NCI-H226 (cell line): ENCODE measurements at places on chromosomes 13 and 19.

DNA sequence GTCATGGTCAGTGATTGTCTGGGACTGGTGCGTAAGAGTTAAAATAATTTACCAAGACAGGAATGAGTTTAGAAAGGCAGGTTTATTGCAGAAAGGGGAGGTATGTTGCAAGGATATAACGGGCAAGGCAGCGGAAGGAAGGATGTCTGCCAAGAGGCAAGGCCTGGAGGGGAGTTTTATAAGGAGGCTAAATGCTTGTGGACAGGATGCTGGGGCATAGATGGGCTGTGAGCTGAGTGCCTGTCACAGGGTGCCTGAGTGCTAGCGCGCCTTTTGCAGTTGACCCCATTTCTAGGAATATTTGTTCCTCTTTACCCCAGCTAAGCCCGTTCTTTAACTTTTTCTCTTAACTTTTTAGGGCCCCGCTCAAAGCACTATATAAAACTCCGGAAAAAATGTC, 58.7 kb downstream of the TEX26 start:
- no peak for DNase-seq

GRCh38 chr19:7862413-7862951, 11.7 kb downstream of the PRR36 start:
- DNase-seq: no peak

- DNase-seq: no peak
Measured at GRCh38 chr13:41061914-41062837, 867 bp downstream of the WBP4 start.

- DNase-seq: no peak
Measured at GRCh38 chr19:30320466-30320865, 51.7 kb upstream of the ZNF536 start.

DNA sequence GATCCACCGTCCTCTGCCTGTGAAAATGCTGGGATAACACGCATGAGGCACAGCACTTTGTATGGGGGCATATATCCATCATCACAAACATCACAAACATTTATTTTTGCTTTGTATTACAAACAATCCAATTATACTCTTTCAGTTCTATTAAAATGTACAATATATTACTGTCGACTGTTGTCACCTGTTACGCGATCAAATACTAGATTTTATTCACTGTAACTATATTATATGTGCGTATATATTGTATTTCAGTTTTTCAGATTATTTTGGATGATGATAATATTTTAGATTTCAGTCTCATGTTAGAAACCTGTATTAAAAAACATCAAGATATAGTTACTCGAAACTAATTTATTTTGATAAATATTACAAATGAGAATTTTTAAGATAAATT, 998.3 kb downstream of the EFNB2 start:
- DNase-seq: no peak

DNA sequence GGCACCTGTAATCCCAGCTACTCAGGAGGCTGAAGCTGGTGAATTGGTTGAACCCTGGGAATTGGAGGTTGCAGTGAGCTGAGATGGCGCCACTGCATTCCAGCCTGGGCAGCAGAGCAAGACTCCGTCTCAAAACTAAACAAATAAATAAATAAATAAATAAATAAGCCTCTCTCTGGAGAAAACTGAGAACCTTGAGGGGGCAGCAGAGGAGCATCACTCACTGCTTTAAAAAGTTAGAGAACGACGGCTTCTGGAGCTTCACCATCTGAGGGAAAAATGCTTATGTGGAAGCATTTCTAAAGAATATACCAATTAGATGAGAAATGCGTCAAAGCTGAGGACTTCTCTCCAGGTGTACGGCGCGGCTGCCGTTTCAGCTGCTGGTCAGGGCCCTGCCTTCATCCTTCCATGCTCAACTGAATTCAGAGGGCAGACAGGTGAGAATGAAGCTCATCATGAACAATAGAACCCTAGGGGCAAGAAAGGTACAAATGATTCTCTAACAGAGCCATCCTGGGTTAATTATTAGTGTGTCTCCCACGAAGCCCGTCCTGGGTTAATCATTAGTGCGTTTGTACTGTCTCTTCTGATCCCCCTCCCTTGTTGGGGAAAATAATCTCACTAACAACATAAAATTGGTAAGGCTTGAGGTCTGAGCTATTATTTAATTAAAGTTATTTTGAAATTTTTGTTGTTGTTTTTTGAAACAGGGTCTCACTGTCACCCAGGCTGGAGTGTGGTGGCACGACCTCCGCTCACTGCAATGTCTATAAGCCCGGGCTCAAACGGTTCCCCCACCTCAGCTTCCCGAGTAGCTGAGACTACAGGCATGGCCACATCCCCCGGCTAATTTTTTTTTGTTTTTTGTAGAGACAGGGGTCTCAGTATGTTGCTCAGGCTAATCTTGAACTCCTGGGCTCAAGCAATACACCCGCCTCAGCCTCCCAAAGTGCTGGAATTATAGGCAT, 80.1 kb downstream of the IPO5 start:
- peak; percentile 14 for DNase-seq

- DNase-seq: no peak
Measured at GRCh38 chr13:33204130-33204927, 81.2 kb downstream of the STARD13 start.

- DNase-seq: no peak
Measured at GRCh38 chr19:17125728-17126677, 50.4 kb downstream of the MYO9B start.

- peak; percentile 38 for DNase-seq
Measured at GRCh38 chr19:3061182-3062161, 823 bp downstream of the TLE5 start.

GRCh38 chr19:9720541-9720940, 45.6 kb upstream of the ZNF562 start:
- no peak for DNase-seq

- no peak for DNase-seq
Measured at GRCh38 chr13:57673197-57673596, 41.7 kb downstream of the PCDH17 start.

DNA sequence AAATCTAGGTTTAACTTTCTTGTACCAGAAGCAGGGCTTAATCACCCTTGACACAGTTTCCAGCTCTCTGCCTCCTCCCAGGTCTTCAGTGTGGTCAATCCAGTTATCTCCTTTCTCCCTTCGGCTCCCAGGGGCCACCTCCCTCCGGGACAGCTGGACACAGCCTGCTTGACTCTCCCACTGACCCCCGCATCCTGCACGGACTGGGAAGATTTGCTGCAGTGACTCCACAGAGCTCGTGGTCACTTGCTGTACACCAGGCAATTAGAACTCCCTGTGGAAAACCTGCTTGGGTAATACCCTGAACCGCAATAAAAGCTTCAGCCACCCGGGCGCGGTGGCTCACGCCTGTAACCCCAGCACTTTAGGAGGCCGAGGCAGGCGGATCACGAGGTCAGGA, 116.5 kb downstream of the NUFIP1 start:
- no peak for DNase-seq

DNA sequence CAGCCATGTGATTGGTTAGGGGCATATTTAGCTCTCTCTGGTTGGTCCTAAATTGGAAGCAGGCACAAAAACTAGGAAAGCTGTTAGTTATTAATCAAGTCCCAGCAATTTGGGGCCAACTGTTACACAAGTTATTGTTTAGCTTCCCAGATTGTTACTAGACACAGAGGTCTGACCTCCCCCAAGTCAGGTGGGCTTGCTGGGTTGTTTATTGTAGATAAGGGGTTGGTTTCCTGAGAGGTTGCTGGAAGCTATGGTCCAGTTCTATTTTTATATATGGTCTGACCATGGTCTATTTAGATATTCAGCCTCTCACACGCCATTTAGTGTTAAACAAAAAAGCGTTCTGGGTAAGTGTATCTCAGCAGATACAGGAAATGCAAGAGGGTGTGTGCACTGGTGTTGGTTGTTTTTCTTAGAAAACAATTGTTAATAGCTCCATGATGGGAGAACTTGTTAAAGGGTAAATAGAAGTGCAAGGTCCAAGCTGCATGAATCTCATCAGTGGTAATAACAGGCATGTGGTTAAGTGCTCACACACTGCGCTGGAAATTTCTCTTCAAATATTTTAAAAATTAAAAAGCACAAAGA, 150.0 kb downstream of the RAP2A start:
- DNase-seq: no peak

GRCh38 chr13:78625384-78625783, 22.0 kb upstream of the POU4F1 start:
- DNase-seq: no peak

GRCh38 chr19:54877471-54877870, 3.4 kb downstream of the FCAR start:
- DNase-seq: no peak

GRCh38 chr19:30060531-30061222, 118.6 kb downstream of the URI1 start:
- DNase-seq: no peak

GRCh38 chr19:31249217-31249616, 100.0 kb downstream of the TSHZ3 start:
- DNase-seq: no peak

- DNase-seq: no peak
Measured at GRCh38 chr13:32639502-32640105, 53.4 kb downstream of the PDS5B start.

GRCh38 chr19:11373166-11373884, 1.1 kb upstream of the SWSAP1 start:
- no peak for DNase-seq

- no peak for DNase-seq
Measured at GRCh38 chr19:54392105-54392504, 23.2 kb upstream of the TTYH1 start.

GRCh38 chr13:93116809-93117208, 109.8 kb upstream of the GPC6 start:
- DNase-seq: no peak

DNA sequence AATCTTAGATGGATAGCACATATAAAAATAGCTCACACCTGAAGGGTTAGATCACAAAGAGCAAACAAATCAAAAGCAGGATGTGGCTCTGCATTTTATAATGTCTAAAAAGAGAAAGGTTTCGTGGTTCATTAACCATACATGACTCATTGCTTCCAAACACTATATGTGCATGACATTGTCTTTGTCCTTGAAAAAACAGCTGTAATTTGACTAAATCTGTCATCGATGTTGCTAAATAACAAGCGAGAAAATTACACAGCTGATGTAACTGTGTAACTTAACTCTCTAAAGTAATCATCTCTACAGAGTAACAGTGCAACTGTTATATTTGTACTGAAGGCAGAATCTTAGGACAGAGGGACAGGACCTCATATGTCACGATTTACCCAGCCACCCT, 383.1 kb upstream of the GPC6 start:
- peak; percentile 5 for DNase-seq

GRCh38 chr13:101065329-101065728, 351.0 kb downstream of the NALCN start:
- no peak for DNase-seq

- DNase-seq: no peak
Measured at GRCh38 chr13:96428911-96429310, 339.0 kb downstream of the HS6ST3 start.

DNA sequence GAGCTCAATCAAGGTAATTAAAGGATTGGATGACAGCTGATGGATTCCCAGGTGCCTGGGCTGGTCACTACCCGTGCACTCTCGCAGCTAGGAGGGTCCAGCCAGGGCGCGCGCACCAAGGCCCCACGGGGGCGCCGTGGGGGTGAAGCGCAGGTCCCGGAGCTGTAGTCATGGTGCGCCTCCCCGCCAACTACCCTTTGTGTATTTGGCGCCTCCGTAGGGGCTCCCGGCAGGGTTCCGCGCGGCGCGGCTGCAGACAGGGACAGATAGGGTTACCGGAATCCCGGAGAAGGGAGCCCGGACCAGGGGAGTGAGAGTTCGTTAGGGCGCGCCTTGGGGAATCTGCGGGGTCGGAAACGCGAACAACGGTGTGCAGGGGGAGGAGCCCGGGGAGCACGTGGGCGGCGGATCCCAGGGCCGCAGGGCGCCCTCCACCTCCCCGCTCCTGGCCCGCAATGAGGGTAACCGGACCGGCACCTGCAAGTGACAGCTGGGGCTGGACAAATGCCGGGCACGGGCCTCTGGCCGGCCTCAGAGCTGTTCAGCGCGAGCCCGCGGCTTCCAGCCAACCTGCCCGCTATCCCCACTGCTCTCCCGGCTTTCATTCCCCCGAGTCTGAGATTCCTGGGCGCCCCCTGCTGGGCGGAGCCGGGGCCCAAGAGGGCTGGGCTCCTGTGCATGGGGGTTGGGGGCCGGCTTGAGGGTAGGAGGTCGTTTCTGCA, 3.4 kb upstream of the PRAM1 start:
- DNase-seq: peak; percentile 55

DNA sequence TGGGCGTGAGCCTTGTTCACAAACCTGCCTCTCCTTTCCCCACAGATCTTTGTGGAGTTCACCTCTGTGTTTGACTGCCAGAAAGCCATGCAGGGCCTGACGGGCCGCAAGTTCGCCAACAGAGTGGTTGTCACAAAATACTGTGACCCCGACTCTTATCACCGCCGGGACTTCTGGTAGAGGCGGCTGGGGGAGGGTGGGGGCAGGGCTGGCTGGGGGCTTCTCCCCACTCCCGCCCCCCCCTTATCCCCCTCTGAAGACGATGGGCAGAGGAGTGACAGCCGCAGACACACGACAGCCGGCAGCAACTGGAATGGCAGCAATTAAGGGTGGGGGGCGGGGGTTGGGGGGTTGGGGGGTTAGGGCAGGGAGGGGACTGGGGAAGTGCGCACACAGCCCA, 1.1 kb upstream of the EPN1 start:
- no peak for DNase-seq

DNA sequence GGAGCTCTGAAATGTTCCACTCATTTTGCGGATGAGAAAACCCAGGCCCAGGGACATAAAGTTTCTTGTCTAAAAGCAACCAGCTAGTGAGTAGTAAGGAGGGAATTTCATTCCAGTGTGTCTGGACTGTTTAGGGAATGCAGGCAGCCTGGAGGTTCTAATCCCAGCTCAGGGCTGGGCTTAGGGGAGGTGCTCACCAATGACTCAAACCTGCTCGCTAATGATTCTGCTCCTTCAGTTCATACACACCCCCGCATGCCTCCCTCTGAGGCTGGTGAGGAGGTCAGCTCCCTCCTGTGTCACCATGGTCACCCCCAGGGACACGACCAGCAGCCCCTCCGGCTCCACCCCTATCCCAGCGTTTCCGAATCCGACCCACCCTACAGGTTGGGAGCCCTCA, 34.6 kb downstream of the CYP4F2 start:
- DNase-seq: no peak

GRCh38 chr13:33322965-33323668, 37.6 kb upstream of the STARD13 start:
- no peak for DNase-seq

DNA sequence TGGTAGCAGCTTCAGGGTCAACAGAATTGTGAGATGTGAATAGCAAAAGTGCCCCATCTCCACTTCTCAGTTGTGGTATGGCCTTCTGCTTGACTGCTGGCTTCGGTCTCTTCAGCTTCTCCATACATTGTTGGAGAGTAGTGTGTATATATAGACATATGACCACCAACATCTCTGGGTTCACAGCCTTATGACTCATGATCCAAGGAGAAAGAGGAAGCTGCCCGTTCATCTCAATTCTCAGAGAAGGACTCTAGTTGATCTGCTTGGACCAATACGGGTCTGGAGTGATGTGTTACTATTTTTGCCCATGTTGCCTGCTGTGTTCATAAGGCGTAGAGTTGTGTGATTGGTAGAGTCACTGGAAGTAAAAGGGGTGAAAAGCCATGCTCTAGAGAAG, 3.6 kb upstream of the COMMD6 start:
- no peak for DNase-seq

GRCh38 chr13:66099825-66100224, 1130.3 kb downstream of the PCDH9 start:
- DNase-seq: no peak
